ENCODE measurements at places on chromosomes 6 and 20.
A peak's percentile ranks its signal among the peaks of the same experiment; 100 is the strongest.

DNA sequence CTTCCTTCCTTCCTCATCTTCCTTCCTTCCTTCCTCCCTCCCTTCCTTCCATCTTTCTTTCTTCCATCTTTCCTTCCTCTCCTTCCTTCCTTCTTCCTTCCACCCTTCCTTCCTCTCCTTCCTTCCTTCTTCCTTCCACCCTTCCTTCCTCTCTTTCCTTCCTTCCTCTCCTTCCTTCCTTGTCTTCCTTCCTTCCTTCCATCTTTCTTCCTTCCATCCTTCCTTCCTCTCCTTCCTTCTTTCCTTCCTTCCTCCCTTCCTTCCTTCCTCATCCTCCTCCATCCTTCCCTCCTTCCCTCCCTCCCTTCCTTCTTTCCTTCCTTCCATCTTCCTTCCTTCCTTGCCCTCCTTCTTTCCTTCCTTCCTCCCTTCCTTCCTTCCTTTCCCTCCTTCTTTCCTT, 361.4 kb upstream of the TSHZ2 start:
- no peak for DNase-seq

DNA sequence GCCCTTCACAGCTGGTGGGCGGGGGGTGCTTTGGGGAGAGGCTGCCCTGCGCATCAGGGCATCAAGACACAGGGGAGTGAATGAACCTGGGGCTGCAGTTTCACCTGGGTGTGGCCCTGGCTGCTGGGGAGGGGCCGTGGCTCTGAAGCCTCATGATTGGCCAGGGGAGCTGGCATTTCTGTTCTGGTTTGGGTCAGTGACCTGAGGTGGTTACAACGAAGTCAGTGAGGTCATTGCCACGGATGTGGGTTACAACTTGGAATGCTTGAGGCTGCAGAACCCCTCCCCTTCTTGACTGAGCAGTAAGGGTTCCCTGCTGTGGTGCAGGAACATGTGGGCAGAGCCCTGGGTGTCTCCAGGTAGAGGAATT, 3.0 kb downstream of the TCEA2 start:
- DNase-seq: no peak

- no peak for DNase-seq
Observed at GRCh38 chr20:57476084-57476526, 48.8 kb downstream of the CTCFL start.

GRCh38 chr6:127914240-127914639, 13.4 kb upstream of the THEMIS start:
- DNase-seq: no peak

DNA sequence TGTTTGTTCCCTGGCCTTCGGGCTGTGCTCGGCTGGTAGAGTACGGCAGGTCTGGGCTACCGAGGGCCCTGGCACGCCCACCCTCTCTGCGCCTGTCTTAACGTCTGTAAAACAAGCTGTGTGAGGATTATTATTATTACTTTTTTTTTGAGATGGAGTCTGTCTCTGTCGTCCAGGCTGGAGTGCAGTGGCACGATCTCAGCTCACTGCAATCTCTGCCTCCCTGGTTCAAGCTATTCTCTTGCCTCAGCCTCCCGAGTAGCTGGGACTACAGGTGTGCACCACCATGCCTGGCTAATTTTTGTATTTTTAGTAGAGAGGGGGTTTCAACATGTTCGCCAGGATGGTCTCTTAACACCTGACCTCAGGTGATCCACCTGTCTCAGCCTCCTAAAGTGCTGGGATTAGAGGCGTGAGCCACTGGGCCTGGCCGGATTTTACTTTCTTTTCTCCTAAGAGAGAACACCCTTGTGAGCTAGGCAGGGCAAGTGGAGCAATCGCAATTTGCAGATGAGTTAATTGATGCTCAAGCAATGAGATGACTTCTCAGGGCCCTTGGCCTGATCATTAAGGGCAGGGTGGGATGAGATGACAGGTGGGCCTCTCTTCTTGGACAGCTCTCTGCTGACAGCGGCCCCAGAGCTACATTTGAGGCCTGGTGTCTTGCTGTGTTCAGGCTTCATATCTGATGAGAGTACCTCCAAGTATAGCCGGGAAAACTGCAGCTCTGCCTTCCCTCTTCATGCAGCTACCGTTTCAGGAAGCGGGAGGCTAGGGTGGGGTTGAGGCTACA, 859 bp upstream of the SMIM29 start:
- peak; percentile 73 for DNase-seq

DNA sequence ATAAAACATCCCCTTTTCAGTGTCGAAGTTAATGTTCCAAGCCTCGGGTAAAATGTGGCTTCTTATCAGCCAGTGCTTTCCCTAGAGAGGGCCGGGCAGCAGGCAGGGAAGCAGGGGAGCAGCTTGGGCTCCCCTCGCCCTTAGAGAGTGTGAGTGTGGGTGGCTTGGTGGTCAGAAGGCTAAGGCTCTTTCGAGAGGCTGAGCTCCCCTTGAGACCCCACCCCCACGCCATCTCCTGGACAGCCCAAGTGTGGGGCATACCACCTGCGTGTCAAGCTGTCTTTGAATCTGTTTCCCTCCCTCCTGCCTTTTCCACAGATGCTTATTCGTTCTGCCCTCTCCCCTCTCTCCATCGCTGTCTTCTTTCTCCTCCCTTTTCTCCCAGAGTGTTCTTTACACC, 95.1 kb upstream of the FOXP4 start:
- no peak for DNase-seq

GRCh38 chr6:72559555-72559954, 62.3 kb upstream of the KCNQ5 start:
- DNase-seq: no peak

GRCh38 chr6:75244063-75244584, 523 bp upstream of the COX7A2 start:
- peak; percentile 68 for DNase-seq

DNA sequence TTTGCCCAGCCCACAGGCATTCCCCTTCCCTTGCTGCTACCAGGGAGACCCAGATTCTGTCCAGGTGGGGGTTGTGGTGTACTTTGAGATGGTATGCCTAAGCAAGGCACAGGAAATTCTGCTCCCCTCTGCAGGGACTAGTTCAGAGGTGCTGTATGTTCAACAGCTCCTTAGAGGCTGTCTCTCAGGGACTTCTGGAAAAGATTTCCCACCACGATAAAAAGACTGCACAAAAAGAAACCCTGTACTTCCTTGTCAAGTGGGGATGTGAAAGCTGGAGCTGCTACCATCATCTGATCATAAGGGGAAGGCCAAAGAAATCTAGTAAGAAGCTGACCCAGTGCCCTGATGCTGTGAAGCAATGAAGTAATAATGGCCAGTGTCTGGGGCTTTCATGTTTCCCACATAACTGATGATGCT, 51.5 kb upstream of the SMIM29 start:
- DNase-seq: no peak

Measured in DMS53 (cell line).